ENCODE measurements at places on chromosomes 7 and 10. TPM values are rescaled to one million over a fixed set of nuclear protein-coding genes. Genes with fewer than 3 reads are reported as not detected.

SRGN gene
- 914 TPM for total RNA-seq

STAG3 gene
- 1.1 TPM for total RNA-seq

GPRIN2 gene
- not detected for total RNA-seq

SLC18A3 gene
- not detected for total RNA-seq

PDE6C gene
- not detected for total RNA-seq

ITGB1 gene
- total RNA-seq, result 2,136 TPM

ZNF735 gene
- total RNA-seq, result not detected

CUZD1 gene
- 0.91 TPM for total RNA-seq

HOXA5 gene
- total RNA-seq, result 4.2 TPM

PNLIP gene
- total RNA-seq, result not detected

GPER1 gene
- total RNA-seq, result not detected

AOC1 gene
- total RNA-seq, result not detected

CYP2E1 gene
- total RNA-seq, result not detected

HSPA12A gene
- total RNA-seq, result 0.32 TPM

PLXDC2 gene
- under 0.01 TPM for total RNA-seq

NODAL gene
- not detected for total RNA-seq

C10orf67 gene
- total RNA-seq, result under 0.01 TPM

CAV1 gene
- total RNA-seq, result 1,370 TPM

ADAP1 gene
- total RNA-seq, result 0.91 TPM

NME8 gene
- not detected for total RNA-seq

LIPK gene
- not detected for total RNA-seq

CTAGE4 gene
- 0.30 TPM for total RNA-seq

ZNF804B gene
- total RNA-seq, result not detected

CACNB2 gene
- not detected for total RNA-seq

GPR15LG gene
- total RNA-seq, result not detected

EGFR gene
- 1.6 TPM for total RNA-seq
